Activated CD4-positive, alpha-beta memory T cell treated with anti-CD3 and anti-CD28 coated beads for 36 hours (primary cell): ENCODE measurements at places on chromosomes 1 and 21.
A peak's percentile ranks its signal among the peaks of the same experiment; 100 is the strongest.

- DNase-seq = no peak
Observed at GRCh38 chr1:79777481-79778219, 771.1 kb upstream of the ADGRL4 start.

GRCh38 chr1:206114692-206115640, 2.2 kb downstream of the AVPR1B start:
- no peak for DNase-seq

GRCh38 chr21:43778469-43779335, 2.6 kb upstream of the CSTB start:
- peak; percentile 43 for DNase-seq

GRCh38 chr1:28002600-28002999, 42.8 kb downstream of the XKR8 start:
- no peak for DNase-seq

DNA sequence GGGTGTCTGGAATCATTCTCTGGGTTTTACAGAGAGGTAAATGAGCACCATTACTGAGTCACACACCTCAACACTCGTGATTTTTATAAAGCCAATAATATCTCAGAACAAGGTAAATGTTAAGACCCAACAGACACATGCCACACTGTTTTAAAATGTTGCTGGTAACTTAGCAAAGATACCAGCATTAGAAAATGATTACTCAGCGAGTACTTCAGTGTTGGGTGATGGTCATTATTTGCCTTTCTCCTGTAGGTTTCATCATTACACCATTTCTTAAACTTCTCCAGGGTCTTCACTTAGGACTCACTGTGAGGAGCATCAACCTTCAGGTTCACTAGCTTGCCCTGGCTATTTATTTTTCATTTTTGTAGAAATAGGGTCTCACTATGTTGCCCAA, 6.9 kb upstream of the C4BPB start:
- DNase-seq = no peak
